NCI-H1436 (cell line): ENCODE measurements at places on chromosomes 7 and 10.

- DNase-seq = no peak
Observed at GRCh38 chr10:71209352-71209715, 3.0 kb upstream of the UNC5B start.

- DNase-seq = no peak
Observed at GRCh38 chr7:120473352-120473751, 200.4 kb downstream of the KCND2 start.

DNA sequence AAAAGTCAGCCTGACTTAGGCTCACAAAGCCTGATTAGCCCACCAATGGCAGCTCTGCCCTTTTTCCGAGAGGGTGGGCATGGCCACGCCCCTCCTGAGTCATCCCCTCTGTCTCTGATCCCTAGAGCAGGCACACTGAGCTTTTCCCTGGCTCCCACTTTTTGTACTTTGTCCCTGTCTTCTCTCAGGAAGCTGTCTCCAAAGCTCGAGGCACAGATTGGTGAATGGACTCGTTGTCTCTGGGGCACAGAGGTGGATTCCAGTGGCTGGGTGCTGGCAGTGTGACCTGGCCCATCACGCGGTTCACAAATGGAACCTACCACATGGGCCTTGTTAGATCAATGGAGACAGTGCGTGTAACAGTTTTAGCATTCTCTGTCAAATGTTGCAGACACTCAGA, 313.5 kb downstream of the WDR37 start:
- DNase-seq = no peak

DNA sequence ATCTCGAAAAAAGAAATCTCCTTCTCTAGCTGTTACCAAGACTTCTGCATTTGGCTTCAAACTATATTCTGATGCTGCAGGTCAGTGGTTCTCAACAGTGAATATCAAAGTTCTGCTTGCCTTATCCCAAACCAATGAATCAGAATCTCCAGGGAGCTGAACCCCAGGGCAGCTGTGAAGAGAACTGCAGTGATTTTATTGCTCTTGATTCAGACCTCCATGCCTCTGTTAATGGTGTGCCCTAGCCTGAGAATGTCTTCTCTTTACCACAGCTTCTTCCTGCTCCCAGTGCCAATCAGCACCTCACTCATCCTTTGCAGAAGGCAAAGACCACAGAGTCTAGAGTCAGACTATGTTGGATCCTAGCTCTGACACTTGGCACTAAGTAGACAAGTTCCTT, 46.2 kb upstream of the MRLN start:
- DNase-seq = no peak
